ENCODE measurements at places on chromosomes 16 and 17.

- DNase-seq = no peak
Observed at GRCh38 chr16:10616756-10617640, 36.6 kb upstream of the EMP2 start.

GRCh38 chr17:881778-882177 lies 97.8 kb downstream of the NXN start:
- no peak for DNase-seq

- DNase-seq = no peak
Observed at GRCh38 chr17:78034429-78035091, 76.1 kb downstream of the TNRC6C start.

DNA sequence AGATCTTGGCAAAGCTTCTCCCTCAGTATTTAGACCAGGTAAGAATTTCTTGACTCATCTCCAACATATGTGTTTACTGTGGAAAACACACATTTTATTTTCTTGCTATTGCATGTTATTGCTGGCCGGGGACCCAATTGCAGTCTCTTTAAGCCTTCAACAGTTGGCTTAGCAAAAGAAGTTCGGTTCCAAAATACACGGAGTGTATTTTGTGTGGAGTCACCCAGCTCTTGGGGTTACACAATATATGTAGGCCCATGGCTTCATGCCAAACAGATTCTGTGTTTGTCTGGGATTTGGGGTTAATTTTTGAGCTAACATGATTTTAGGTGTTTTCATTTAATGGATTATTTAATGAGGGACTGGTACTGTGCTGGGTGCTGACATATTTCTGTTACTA lies 4.0 kb downstream of the ALDH3A2 start:
- DNase-seq = no peak

- no peak for DNase-seq
Observed at GRCh38 chr16:53693320-53693719, 10.3 kb downstream of the RPGRIP1L start.

DNA sequence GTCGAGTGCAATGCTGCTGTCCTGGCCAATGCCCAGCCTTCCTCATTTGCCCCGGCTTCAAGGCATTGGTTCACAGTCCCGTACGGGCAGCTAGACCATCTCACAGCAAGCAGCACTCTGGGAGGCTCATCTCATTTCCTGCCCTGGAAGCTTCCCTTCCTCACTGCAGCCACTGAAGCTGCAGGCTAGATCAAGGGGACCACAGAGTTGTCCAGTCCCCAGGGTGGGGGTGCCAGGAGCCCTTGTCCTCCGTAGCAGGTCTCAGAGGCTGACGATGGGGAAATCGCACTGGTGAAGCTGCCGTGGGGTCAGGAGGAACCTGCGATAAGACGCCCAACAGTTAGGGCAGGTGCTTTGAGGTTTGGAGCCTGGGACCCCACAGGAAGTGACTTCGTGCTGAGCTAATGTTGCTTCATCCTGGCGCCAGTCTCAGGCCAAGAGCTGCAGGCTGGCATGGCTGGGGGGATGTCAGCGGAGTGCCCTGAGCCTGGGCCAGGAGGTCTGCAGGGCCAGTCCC lies at the start of gene SPNS3:
Gene SPNS3, plus strand, starts transcription at position 426 of the 517 bp plus-strand sequence. Its CDS starts 28 bp downstream, at position 454.
- DNase-seq = no peak

GRCh38 chr16:53358884-53359283 lies 75.4 kb upstream of the RBL2 start:
- no peak for DNase-seq

DNA sequence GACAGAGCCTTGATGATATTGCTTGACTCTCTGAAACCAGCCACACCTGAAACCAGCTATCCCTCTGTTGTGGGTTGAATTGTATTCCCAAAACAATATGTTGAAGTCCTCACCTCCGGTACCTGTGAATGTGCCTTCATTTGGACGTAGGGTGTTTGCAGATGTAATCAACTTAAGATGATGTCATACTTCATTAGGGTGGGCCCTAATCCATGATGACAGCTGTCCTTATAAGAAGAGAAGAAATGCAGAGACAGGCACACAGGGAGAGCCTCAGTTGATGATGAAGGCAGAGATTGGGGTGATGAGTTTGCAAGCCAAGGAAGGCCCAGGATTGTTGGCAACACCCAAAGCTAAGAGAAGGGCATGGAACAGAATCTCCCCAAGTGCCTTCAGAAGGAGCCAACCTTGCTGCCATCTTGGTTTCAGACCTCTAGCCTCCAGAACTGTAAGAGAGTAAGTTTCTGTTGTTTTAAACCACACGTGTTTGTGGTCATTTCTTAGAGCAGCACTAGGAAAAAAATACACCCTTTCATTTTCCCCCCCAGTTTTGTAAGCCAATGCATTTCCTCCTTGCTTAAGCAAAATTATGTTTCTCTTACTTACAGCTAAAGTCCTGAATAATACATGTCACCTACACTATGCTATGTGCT lies 29.4 kb upstream of the MYH10 start:
- no peak for DNase-seq

GRCh38 chr17:47204722-47205418 lies 4.3 kb upstream of the MYL4 start:
- DNase-seq = no peak

DNA sequence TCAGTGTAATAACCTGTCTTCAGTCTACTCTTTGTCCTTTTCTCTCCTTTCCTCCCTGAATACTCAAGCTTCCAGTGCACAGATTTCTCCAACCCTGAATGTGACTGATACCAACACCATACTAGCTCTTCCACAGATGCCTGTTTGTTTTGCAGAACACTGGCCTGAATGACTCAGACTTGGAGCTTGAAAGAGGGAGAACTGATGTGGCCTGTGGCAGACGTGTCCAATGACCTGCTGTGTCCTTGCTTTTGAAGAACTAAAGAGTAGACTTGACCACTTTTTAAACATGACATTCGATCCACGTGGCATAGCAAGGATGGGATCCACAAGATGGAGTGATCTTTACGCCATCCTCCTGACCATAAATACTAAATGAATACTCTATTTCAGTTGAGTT lies 361.0 kb downstream of the WWOX start:
- DNase-seq = no peak

DNA sequence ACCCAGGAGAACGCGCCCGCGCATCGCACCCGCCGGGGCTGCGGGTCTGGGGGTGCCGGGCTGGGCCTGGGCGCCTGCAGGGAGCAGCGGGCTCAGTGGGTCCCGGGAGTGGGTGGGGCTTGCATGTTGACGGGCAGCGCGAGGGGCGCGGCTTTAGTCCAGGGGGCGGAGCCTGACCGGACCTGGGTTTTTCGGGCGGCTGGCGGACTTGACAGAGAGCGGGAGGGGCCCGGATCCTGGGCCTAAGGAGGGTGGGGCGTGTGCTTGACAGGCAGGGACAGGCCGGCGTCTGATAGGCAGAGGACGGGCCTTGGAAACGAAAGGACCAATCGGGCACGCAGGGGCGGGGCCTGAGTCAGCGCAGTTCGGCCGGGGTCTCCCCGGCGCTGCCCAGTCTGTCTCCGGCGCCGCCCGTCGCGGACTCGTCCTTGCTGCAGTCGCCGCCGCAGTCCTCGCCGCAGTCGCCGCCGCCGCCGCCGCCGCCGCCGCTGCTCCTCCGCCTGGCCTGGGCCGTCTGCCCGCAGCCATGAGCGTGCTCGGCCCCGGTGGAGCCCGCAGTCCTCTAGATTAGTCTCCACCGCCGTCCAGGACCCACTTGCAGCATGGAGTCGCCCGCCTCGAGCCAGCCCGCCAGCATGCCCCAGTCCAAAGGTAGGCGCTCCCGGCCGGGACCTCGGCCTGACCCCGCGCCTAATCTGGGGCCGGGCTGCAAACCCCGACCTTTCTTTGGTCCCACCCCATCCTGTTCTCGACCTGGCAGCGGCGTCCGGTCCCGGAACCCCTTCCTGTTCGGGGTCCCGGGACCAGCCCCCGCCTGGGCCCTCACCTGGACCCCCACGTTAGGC lies at the start of gene MAP2K3:
Gene MAP2K3, plus strand, starts transcription at position 393 of the 845 bp plus-strand sequence. Its CDS starts 210 bp downstream, at position 603.
- DNase-seq = peak; percentile 98

GRCh38 chr16:23448392-23448791 lies 4.6 kb downstream of the COG7 start:
- DNase-seq = no peak

DNA sequence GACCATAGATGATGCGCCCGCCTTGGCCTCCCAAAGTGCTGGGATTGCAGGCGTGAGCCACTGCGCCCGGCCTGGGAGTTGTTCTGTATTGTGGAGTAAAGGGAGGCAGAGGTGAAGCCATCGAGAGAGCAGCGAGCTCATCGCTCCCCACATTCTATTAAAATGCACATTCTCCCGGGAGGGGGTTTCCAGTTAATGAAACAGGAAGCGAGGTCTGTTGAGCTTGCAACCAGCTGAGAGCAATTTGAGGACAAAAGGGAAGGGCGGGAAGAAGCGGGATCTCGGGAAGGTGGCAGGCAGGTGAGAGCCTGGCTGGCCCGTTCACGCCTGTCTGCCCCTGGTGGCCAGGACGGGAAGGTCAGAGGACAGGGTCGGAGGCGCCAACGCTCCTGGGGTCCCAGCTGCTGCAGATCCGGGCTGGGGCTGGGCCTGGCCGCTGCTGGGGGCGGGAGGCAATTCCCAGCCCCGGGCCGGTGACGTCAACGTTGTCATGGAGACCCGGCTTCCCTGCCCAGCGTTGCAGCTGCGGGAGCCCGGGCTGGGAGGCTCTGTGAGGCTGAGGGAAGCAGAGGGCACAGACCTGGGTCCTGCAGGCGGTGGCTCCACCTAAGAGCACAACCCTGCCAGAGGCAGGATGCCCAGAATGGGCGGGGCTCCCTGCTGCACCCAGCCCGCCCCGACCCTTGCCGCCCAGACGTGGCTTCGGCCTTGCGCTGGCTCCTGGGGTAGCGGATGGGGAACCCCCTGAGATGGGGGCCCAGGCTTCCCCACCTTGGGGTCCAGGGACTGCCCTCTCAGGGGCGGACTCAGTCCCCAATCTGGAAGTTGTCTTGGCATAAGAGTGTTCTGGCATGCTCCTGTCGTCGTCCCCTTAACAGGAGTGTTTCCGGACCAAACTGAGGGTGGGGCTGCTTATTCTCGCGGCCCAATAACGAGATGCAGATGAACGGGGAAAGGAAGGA lies 48.7 kb upstream of the PLCG2 start:
- peak; percentile 90 for DNase-seq

DNA sequence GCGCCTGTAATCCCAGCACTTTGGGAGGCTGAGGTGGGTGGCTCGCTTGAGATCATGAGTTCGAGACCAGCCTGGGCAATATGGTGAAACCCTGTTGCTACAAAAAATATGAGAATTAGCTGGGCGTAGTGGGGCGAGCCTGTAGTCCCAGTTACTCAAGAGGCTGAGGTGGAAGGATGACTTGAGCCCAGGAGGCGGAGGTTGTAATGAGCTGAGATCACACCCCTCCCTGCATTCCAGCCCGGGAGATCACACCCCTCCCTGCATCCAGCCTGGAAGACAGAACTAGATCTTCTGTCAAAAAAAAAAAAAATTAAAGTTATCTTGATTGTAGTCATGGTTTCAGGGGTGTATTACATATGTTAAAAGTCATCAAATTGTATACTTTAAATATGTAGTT lies 26.8 kb upstream of the GLG1 start:
- DNase-seq = no peak

DNA sequence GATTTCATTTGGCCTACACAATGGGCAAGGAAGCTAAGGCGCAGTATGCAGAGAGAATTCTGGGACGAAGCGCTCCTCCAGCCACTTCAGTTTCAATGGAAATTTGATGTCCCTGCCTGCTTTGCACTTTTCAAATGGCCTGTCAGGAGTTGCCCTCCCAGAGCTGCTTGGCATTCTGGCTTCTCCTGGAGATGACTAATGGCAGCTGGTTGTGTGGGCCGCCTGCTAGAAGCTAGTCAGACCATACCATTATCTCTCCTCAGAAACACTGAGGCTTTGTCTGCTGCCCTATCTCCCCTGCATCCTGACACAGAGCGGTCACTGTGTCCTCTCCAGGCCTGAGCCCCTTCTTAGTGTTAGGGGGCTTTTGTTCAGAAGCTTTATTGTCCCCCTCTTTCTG lies 180.1 kb downstream of the SPECC1 start:
- DNase-seq = no peak

DNA sequence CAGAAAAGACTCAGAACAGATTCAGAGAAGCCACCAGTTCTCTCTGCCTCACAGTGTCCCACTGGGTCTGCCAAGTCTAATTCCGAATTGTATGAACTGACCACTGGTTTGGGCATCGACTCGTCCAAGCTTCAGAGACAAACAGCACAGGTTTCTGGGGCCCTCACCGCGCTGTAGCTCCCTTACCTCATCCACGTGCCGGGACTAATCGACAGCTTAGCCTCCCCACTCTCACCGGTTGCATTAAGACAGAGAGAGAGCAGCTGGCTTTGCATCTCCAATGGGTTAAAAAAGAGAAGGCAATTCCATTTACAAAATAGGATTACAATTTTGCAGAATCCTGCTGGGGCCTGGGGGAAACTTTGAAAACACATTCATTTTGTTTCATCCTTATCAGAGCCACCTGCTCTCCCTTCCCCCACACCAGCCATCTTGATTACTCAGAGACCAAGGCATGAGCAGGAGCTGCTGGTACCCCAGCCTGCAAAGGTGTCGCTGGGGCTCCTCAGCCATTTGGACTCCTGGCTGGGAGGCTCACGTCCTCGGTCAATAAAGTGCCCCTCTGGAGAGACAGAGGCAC lies 95.3 kb upstream of the RPL38 start:
- no peak for DNase-seq

DNA sequence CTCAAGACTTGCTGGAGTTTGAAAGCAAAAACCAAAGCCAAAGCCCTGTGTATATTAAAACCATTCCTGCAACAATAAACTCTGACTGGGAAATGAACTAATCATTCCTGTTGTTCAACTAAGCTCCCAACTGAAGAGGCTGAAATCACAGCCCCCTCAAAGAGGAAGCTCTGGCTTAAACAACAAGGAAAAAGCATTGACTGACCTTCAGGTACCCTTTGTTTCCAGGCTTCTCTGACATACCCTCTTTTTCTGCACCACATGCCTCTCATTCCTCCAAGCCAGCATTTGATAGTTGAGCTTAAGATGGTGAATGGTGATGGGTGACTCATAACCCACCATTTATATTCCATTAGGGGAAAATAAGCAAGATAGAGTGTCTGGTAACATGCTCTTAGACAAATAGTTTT lies 470.9 kb upstream of the SOX9 start:
- no peak for DNase-seq

DNA sequence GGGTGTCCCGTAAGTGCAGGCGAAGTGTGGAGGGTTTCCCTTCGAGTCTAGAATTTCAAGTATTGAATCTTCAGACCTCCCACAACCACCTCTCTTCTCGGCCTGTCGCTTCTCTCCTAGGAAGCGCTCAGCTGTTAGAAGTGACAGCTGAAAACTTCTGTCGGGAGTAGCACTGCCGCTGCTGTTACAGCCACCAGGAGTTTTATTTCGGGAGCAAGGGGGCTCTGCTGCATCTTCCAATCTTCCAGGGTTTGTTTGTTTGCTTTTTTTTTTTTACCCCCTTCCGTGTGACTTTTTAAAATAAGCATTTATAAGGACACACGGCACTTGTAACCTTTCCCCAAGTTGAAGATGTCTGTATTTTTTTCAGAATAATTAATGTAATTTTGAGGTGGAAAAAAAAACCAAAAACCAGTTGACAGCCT lies 767 bp downstream of the RPS6KB1 start:
- no peak for DNase-seq

Measured in type B pancreatic cell (in vitro differentiated cells).